Astrocyte of the spinal cord (primary cell): ENCODE measurements at places on chromosomes 13 and 19.

DNA sequence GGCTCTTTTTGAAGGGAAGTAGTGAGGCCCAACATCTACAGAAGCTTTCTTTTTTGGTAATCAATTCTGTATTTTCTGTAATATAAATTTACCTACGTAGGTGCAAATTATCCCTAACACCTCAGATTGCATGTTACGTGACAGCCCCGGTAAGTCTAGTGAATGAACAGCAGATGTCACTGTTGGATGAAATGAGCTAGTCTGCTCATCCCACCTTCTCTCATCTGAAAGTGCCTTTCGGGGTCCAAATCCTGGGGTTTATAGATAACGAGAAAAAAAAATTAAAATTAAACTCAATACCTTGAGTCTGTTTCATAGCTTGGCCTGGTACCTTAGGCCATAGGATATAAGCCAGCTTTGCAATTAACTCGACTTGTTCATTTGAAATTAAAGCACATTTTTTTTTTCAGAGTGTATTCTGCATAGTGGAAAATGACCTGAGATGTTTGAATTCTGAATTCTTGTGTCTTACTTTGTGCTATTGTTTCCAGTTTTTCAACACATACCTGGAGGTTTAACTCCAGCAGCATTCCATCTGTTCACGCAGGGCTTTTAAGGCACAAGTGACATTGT, 548.2 kb downstream of the GPC5 start:
- peak; percentile 8 for DNase-seq

GRCh38 chr19:4403005-4403761, 743 bp downstream of the CHAF1A start:
- DNase-seq, result no peak

DNA sequence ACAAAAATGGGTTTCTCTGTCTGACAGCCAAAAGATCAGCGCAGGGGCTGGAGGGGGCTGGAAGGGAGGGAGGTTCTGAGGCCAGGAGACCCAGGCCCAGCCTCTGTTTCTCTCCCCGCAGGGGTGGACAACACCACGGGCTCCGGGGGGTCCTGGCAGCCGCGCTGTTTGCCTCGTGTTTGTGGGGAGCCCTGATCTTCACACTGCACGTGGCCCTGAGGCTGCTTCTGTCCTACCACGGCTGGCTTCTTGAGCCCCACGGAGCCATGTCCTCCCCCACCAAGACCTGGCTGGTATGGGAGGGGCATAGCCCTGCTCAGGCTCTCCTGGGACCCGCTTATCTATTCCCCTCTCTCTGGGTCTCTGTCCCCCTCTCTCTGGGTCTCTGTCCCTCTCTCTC, 9.6 kb downstream of the CPT1C start:
- no peak for DNase-seq

DNA sequence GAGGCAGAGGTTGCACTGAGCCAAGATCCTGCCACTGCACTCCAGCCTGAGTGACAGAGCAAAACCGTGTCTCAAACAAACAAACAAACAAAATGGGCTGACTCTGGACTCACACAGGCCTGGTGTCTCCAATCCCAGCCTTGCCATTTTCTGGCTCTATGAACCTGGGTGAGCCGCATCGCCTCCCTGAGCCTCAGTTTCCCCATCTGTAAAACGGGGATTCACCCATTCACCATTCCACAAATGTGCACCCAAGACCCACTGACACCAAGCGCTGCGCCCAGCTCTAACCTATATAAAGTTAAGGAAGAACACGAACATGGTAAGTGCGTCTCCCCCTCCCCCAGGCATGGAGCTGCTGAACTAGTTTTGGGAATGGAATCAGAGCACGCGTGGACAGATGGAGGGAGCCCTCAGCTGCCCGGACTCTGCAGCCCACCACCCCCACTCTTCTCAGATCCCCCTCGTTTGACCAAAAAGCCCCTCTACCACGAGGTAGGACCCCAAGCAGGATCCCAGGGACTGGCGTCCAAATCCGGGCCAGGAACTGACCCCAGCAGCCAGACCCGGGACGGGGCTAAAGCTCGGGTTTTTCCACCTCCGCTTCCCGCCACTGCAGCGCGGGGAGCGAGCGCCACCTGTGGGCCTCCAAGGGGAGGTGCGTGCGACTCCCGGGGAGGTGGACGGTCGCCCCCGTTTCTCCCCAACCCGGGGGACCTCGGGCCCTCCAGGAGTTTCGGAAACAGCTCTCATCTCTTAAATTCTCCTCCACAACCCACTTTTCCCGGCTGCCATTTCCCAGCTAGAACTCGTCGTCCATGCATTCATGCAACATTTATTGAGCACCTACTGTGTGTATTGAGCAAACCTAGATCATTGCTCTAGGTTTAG, 33.0 kb upstream of the ADGRE5 start:
- DNase-seq, result peak; percentile 38

GRCh38 chr19:39587496-39587895, 14.8 kb upstream of the LGALS13 start:
- DNase-seq, result no peak

DNA sequence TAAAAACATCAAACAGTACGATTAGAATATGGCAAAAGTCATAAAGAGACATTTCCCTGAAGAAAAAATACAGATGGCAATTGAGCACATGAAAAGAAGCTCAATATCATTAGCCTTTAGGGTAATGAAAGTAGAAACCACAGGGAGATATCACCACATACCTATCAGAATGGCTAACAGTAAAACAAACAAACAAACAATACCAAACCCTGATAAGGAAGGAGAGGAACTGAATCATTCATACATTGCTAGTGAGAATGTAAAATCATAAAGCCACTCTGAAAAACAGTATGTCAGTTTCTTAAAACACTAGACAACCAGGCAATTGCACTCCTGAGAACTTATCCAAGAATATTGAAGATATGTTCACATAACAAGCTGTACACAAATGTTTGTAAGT, 1342.5 kb upstream of the SLC10A2 start:
- peak; percentile 18 for DNase-seq

DNA sequence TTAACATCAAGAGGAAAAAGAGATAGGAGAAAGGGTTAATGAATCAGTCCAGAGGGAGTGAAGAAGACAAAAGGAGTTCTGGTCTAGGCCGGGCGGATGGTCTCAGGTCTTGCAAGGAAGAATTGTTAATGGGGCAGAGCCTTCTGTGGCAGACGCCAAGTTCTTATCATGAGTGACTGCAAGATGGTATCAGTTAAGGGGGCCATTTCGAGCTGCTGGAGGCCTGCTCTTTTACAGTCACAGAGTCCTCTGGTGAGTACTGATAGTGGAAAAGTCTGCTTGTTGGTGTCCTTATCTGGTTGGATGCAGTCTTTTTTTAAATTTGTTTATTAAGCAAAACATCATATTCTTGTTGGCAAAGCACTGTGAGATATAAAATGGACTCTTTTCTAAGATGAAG, 590.9 kb upstream of the SGCG start:
- no peak for DNase-seq

DNA sequence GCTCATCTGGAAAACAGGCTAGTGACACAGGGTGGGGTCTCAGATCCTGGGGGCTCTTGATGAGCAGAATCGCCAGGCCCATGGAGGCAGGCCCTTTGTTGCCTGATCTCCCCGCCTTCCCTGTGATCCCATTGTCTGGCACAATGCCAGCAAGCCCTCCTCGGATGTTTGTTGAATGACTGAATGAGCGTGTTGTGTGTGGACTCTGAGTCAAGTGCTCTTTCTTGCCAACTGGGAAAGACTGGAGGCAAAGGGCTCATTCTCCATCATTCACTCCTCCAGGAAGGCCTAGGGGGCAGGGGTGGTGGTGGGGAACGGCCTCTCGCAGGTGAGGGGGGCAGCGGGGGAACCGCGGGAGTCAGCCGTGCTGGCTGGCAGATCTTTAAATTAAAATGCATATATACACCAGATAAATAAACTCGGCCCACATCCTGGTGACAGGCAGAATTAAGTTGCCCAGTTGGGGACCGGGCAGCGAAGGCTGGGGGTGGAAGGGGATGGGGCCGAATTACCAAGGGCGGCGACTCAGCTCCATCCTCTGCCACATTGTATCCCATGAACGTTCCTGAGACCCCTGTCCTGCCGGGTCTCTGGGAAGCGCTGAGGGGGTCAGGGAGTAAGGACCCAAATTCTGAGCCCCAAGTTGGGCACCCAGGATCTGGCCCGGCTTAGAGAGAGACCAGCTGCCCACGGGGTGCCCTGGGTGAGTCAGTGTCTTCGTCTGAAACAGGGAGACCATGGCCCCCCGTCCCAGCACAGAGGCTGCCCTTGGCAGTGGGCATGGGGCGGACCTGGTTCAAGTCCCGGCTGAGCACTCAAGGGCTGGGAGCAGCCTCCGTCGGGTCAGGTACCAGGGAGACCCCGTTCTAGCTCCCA, 24.5 kb downstream of the EFNA2 start:
- DNase-seq, result no peak

DNA sequence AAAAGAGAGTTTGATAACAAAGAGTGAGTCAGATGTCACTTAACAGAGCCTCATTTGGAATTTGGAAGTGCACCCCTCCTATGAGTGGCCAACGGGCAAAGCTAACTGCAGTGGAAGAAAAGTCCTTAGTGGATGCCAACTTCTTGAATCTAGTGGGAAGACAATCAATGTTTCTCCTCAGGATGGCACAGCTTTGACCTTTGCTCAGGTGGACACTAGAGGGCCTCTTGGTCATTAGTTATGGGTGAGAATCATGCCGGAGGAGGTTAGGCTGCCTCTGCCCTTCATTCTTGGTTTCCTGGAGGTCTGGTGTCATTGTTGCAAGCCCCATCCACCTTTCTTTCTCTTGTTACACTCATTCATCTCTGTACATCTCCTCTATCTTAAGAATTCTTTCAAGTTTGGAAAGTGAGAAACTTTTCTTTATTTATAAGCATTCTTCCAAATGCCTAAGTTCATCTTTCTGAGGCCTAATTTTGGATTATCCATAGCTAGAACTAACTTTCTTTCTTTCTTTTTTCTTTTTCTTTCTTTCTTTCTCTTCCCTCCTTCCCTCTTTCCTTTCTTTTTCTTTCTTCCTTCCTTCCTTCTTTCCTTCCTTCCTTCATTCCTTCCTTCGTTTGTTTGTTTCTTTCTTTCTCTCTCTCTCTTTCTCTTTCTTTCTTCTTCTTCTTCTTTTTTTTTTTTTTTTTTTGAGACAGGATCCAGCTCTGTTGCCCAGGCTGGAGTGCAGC, 327.2 kb upstream of the TSHZ3 start:
- no peak for DNase-seq

GRCh38 chr13:41944229-41944628, 16.7 kb downstream of the VWA8 start:
- no peak for DNase-seq

DNA sequence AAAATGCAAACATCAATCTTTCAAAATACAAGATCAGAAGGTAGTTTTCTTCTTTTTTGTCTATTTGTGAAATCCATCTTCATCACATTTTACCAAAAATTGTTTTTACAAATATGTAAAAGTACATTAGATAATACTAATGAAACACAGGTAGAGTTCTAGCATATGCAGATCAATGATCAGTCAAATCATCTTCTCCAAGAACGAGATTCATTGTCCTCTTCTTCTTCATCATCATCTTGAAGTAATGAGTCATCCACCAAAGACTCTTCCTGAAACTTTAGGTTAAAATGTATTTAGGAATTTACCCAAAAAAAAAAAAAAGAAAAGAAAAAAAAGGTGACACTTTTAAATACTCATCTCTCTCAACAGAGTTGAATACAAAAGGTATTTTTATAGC, 85.6 kb downstream of the RBM26 start:
- DNase-seq, result no peak

DNA sequence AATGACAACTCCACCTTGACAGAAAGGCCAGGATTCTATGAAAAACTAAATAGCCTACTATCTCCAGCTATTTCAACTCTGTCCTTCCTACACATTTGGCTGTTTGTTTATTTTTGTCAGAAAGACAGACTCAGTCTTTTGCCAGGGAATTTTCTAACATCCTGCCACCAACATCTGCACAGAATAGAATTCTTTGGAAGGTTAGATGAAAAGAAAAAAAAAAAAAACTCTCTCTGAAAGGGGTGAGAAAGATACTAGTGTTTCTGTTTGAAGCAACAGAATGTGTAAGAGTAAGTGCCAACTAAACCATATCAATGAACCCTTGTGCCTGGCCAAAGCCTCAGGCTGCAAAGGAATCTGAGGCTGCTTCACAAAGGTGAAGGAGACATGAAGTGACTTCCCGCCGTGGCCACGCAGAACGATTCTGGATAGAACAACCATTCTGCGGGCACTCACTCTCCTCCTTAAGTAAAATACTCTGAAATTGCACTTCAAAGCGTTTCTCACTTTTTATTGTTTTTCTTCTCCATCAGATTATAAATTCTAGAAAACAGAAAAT, 498.2 kb downstream of the IRS2 start:
- DNase-seq, result no peak

DNA sequence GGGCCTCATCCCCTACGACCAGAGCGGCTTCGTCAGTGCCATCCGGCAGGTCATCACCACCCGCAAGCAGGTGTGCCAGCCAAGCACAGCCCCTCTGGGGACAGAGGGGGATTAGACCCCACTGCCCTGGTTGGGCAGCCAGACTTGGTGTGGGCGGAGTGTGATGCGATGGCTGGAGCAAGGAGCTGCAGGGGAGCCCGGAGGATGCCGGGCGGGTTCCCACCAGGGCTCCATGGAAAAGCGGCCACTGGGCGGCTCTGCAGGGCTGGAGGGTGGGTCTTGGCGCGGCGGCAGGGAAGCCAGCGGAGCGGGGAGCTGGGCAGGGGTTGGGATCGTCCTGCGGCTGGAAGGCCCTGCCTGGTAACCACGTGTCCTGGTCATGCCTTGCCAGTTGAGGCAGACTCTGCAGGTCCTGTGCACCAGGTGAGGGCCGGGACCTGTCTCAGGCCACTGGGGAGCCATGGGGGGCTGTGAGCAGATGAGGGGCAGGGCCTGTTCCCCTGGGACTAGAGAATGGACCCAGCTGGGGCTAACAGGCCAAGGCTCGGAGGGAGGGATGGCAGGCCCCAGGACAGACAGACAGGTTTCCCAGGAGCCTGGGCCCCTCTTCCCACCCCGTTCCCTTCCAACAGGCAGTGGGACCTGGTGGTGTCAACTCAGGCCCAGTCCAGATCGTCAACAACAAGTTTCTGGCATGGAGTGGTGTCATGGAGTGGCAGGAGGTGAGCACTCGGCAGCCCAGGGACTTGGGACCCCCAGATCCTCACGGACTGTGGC, 6.3 kb downstream of the PTOV1 start:
- no peak for DNase-seq

DNA sequence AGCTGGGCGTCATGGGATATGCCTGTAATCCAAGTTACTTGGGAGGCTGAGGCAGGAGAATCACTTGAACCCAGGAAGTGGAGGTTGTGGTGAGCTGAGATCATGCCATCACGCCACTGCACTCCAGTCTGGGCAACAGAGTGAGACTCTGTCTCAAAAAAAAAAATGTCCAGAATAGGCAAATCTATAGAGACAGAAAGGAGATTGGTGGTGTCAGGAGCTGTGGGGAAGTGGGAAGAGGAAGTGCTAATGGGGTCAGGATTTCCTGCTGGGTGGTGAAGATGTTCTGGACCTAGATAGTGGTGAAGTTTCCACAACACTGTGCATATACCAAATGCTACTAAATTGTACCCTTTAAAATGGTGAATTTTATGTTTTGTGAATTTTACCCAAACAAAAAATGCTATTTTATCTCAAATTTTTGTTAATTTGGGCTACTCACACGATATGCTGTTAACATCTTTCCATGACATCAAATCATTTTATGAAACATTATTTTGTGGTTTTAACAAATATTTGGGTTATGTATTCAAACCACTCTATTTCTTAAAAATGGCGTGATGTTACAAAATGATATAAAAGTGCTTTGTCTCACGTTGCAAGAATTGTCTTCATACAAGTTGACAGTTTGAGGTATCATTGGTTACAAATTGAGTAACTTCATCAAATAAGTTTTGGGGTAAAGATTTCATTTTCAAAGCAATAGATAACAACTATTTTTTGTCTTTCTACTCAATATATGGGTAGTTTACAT, 7.4 kb upstream of the CYP4F3 start:
- no peak for DNase-seq
